Fibroblast of skin of right quadriceps (primary cell): ENCODE measurements at places on chromosomes 11 and 22.
A peak's percentile ranks its signal among the peaks of the same experiment; 100 is the strongest.

DNA sequence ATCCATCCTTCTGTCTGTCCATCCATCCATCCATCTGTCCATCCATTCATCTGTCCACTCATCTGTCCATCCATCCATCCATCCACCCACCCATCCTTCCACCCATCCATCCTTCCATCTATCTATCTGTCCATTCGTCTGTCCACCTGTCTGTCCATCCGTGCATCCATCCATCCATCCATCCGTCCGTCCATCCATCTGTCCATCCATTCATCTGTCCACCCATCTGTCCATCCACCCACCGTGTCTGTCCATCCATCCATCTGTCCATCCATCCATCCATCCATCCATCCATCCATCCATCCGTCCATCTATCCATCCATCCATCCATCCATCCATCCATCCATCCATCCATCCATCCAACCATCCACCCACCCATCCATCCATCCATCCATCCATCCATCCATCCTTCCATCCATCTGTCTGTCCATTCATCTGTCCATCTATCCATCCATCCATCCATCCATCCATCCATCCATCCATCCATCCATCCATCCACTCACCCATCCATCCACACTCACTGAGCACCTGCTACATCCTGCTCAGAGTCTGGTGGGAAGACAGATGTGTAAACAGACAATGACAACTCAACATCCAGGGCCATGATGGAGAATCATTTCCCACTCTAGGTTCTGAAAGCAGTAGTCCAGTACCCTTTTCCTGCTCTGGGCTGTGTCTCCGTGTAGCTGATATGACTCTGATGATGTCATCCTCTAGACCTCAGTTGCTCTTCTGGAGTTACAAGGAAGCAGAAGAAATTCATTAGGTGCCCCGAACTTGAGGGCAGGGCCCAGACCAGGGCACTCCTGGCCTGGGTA, 30.8 kb upstream of the MYEOV start:
- DNase-seq, result no peak

- peak; percentile 18 for DNase-seq
Measured at GRCh38 chr22:27538666-27539065, 262.9 kb downstream of the MN1 start.

GRCh38 chr22:47837703-47838102, 1075.3 kb downstream of the TBC1D22A start:
- peak; percentile 21 for DNase-seq

DNA sequence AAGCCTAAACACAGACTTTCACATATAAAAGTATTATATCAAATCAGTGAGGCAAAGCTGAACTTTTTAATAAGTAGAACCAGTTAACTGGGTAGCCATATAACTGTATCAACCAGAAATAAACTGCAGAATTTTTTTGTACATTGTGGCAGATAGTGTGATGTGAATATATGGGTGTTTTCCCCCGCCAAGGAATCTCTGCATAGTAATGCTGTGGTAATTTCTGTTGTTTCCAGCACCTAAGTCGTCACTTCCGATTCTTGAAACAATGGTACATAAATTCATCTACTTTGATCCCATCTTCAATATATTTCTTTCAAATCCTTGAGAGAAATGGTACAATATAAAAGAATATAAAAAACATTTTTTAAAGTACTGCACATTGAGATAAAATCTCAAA, 39.6 kb downstream of the NARS2 start:
- no peak for DNase-seq

GRCh38 chr11:10498022-10498400, 42.9 kb downstream of the AMPD3 start:
- no peak for DNase-seq

GRCh38 chr11:83115551-83115950, 41.4 kb upstream of the PCF11 start:
- no peak for DNase-seq

DNA sequence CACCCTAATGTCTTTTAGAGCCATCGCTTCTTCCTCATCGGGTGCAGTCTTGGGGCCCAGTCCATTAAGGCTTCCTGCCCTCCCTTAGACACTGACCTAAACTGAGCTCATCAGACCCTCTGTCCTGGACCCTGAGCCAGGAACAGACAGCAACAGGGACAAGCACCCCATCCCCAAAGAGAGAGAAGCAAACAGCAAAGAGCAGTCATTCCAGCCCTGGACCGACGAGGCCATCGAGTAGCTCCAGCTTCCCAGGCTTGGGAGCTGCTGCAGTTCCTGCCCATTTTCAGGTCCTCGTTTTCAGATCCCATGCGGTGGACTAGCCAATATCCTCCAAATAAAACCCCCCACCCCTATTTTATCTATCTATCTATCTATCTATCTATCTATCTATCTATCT, 25.8 kb upstream of the CACNG2 start:
- DNase-seq, result no peak

GRCh38 chr11:105968021-105968697, 53.9 kb downstream of the MSANTD4 start:
- peak; percentile 34 for DNase-seq

- no peak for DNase-seq
Measured at GRCh38 chr11:92477686-92478085, 253.1 kb downstream of the FAT3 start.

DNA sequence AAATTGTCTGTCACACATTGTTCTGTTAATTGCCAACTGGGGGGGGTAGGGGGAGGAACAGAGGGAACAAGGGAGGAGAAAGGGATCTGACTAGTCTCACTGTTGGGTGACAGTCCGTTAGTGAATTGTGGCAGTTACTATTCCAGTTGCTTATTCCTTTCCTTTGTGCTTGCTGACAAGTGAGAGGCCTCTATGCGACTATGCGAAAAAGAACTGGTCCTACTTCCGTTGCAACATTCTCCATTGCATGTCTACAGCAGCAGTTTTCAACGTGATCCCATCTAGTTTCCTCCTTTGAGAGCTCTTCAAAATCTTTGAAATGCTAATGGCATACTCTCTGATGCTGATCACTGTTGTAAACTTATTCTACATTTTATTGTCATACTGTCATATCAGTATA, 672.2 kb downstream of the LRRC4C start:
- no peak for DNase-seq

DNA sequence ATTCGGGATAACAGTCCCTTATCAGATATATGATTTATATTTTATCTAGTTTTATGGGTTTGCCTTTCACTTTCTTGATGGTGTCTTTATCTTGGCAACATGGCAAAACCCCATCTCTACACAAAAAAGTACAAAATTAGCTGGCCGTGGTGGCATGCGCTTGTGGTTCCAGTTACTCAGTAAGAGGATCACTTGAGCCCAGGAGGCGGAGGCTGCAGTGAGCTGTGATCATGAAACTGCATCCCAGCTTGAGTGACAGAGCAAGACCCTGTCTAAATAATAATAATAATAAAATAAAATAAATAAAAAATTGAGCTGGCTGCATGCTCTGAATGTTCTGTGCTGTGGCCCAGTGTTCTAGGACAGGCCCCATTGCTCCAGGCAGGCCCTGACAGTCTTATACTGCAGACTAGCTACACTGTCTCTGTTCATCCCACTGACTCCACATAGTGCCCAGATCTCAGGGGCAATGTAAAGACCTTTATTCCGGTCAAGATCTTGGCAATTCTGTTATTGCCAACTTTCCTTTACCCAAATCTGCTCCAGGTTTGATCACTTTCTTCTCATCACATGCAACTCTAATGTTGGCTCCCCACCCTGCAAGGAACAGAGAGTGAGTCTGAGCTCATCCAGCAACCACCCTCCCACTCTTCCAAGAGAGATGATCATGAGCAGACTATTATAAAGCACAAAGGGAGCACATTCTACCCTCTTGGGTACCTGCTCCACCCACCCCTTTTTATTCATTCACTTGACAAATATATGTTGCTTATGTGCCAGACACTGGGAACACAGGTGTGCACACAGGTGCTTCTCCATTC, 8.8 kb downstream of the HSPA8 start:
- no peak for DNase-seq

GRCh38 chr11:12237381-12237784, 127.0 kb downstream of the MICAL2 start:
- no peak for DNase-seq

- DNase-seq, result peak; percentile 2
Measured at GRCh38 chr11:15735706-15736105, 620.6 kb downstream of the SOX6 start.

- DNase-seq, result no peak
Measured at GRCh38 chr11:113977701-113978100, 2.8 kb downstream of the HTR3A start.

- no peak for DNase-seq
Measured at GRCh38 chr11:23556163-23556750, 696.0 kb upstream of the CCDC179 start.

- no peak for DNase-seq
Measured at GRCh38 chr22:17229991-17230630, 10.9 kb upstream of the ADA2 start.

DNA sequence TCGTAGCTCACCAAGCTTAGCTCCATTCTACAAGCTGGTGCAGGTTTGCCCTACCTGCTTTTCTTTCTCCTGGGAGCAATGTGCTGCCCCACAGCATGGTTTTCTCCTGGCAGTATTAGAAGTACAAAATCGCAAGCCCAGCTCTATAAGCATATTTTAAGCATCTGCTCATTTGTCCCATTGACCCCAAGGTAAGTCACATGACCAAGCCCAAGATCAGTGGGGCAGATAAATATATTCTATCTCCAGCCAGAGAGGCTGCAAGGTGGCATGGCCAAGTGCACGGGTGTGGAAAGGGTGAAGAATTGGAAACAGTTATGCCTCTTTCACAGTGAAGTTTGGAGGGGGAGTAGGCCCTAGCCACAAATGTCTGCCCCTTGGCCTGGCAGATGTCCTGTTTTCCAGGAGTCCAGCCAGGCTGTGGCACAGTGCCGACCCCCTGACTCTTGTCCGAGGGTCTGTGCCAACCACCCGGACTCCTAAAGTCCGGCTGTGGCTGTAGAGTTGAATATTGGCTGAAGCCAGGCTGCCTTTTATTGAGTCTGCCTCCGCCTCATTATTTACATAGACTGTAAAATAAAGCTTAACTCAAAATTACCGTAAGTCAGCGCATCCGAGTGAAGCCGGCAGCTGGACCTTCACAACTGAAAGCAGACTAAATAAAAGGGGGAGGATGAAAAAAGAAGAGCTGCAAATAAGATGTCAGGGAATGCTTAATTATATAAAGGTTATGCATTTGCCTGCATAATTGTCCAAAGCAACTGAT, 165.7 kb downstream of the COMMD9 start:
- no peak for DNase-seq

DNA sequence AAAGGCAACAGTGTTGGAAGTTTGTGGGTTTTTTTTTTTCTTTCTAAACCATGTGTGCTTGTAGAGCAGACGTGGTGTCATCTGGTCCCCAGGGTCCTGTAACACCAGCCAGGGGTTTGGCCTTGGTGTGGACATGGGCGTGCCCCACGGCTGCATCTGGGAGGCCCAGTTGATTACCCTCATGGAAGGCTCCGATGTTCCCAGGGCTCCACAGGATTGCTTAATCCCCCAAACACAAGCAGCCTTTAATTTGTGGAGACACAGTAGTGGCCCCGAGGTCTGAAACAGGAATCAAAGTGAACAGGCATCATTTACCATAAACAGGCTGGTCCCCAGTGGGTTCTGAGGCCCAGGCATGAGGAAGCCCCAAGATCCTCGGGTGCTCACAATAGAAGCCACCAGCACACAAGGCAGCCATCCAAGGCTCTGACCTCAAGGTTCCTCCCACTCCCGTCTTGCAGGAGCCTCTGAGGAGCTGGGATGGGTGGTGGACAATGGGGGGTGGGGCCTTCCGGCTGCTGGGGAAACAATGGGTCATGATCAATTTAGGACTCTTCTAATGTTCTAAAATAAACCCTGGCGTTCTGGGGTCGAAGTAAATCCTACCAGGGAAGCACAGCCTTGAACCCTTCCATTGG, 115.0 kb upstream of the CD82 start:
- DNase-seq, result no peak

DNA sequence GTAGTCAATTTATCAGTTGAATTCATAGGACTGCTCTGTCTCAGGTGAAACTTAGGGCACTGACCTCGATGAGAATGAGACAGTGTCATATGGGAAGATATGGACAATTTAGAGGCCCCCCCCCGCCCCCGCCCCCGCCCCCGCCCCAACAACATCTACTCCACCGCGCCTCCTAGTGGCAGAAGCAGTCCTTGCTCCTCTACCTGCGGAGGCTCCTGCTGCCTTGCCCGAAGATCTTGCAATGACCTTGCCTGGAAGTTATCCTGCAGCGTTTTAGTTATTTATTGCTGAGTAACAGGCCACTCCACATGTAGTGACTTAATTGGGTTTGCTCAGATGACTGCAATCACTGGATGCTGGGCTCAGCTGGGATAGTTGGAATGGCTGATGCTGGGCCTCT, 15.2 kb downstream of the SERPINH1 start:
- DNase-seq, result peak; percentile 45

DNA sequence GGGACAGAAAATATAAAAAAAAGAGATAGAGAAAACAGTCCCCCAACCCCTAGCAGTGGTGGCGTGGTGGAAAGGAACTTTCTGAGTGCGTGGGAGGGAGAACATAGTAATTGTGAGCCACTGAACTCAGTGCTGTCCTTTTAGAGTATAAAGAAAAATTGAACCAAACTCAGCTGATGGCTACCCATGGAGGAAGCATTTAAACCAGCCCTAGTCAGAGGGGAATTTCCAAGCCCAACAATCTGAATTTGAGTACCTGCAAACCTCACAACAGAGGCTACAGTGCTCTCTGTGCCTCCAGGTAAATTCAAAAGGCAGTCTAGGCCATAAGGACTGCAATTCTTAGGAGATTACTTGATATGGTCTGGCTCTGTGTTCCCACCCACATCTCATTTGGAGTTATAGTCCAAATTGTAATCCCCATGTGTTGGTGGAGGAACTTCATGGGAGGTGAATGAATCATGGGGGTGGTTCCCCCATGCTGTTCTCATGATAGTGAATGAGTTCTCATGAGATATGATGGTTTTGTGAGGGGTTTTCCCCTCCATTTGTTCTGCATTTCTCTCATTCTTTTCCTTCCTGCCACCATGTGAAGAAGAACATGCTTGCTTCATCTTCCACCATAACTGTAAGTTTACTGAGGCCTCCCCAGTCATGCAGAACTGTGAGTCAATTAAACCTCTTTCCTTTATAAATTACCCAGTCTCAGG, 687.8 kb downstream of the FAM181B start:
- peak; percentile 19 for DNase-seq

DNA sequence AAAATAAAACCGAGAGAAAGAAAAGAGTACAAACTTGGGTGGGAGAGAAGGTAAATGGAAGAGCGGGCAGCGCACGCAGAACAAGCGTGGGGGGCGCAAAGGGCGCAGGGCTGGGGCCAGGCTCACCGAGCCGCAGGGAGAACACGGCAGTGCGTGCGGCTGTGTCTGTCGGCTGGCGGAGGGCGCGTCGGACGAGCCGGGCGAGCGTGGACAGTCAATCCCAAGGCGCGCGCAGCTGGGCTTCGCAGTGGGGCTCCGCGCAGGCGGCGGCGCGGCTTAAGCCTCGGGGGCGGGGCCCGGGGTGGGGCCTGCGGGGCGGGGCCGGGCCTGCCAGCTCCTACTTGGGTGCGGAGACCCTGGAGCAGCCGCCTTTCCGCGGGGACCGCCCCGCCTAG, at the start of gene UCP2:
UCP2 (minus strand) TSS at position 249 of the 395 bp plus-strand sequence. CDS start 4,465 bp downstream, outside the sequence.
- DNase-seq, result peak; percentile 67

- DNase-seq, result no peak
Measured at GRCh38 chr11:57647960-57648800, 1.5 kb downstream of the YPEL4 start.

GRCh38 chr22:29225422-29226090, 19.9 kb downstream of the EMID1 start:
- no peak for DNase-seq
